D721Med (cell line): ENCODE measurements at places on chromosomes 5 and 9.

DNA sequence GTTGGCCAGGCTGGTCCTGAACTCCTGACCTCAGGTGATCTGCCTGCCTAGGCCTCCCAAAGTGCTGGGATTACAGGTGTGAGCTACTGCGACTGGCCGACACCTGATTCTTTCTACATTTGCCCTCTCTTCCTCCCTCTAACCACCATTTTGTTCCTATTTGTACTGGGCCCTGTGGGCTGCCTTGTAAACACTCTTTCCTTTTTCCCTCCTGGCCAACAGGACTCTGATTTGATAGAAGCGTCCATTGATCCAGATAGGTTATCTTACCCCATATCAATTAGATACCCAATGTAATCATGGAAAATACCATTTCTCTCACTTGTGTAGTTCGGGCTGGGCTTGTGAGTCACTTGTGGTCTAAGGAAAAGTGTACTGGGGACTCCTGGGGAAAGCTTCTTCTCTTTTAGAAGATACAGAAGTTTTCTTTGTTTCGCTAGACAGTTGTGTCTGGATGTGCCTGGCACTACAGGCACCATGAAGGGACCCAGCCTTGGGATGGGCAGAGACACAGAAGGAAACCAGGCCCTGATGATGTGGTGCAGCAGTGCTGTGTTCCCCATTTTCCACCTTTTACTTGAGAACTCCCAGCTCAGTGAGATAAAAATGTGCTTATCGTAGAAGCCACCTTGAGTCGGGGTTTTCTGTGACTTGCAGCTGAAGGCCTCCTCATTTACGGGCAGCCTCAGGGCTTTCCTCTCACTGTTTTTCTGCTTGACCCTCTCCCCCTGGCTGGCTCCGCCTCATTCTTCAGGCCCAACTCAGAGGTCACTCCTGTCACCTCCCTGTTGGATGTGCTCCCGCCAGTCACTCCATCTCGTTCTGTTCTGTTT is 32.8 kb upstream of the CPEB4 start:
- no peak for DNase-seq

GRCh38 chr5:53463909-53464621 is 16.4 kb upstream of the FST start:
- DNase-seq = no peak

- no peak for DNase-seq
Measured at GRCh38 chr5:145921211-145921610, 15.2 kb upstream of the SH3RF2 start.

- no peak for DNase-seq
Measured at GRCh38 chr9:84592918-84593317, 76.6 kb upstream of the NTRK2 start.

GRCh38 chr9:35711501-35712428 is 20.2 kb downstream of the TLN1 start:
- DNase-seq = no peak

DNA sequence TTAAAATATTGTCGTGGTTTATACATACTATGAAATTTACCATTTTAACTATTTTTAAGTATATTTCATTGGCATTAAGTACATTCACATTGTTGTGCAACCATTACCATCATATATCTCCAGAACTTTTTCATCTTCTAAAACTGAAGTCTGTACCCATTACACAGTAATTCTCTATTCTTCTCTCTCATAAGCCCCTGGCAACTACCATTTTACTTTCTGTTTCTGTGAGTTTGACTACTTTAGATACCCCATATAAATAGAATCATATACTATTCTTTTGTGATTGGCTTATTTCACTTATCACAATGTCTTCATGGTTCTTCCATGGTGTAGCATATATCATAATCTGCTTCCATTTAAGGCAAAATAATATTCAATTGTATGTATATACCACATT is 30.3 kb downstream of the NDUFS4 start:
- DNase-seq = no peak

DNA sequence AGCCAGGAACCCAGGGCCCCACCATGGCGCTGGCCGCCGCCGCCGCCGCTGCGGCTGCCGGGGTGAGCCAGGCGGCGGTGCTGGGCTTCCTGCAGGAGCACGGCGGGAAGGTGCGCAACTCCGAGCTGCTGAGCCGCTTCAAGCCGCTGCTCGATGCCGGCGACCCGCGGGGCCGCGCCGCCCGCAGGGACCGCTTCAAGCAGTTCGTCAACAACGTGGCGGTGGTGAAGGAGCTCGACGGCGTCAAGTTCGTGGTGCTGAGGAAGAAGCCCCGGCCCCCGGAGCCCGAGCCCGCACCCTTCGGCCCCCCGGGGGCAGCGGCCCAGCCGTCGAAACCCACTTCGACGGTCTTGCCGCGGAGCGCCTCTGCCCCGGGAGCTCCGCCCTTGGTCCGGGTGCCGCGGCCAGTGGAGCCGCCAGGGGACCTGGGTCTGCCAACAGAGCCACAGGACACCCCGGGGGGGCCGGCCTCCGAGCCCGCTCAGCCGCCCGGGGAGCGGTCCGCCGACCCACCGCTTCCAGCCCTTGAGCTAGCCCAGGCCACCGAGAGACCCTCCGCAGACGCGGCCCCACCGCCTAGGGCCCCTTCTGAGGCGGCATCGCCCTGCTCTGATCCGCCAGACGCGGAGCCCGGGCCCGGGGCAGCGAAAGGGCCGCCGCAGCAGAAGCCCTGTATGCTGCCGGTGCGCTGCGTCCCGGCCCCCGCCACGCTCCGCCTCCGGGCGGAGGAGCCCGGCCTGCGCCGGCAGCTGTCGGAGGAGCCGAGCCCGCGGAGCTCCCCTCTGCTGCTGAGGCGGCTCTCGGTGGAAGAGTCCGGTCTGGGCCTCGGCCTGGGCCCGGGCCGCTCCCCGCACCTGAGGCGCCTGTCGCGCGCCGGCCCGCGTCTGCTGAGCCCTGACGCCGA is 749 bp downstream of the SOWAHA start:
- DNase-seq = no peak
